ENCODE measurements at places on chromosomes 4 and X. TPM values are rescaled to one million over a fixed set of nuclear protein-coding genes. Genes with fewer than 3 reads are reported as not detected.

Gene F8A2
- total RNA-seq, result not detected

Gene MAGEA1
- total RNA-seq, result not detected

Gene ABCG2
- 0.62 TPM for total RNA-seq

Gene CNGA1
- total RNA-seq, result 1.5 TPM

Gene SYN1
- total RNA-seq, result not detected

Gene SPANXD
- not detected for total RNA-seq

- H3K4me3 ChIP-seq, result no peak overlapping the region
- no peaks in the 10 kb centered on the region for H3K36me3 ChIP-seq
- peaks cover 10% of the 10 kb centered on the region for H3K4me1 ChIP-seq
- no peak overlapping the region for H3K27ac ChIP-seq
- no peaks in the 10 kb centered on the region for H3K27me3 ChIP-seq
Observed at GRCh38 chr4:168587411-168588125, 90.7 kb downstream of the PALLD start.

- no peak overlapping the region for H3K27ac ChIP-seq
- no peaks in the 10 kb centered on the region for H3K36me3 ChIP-seq
- peaks cover 13% of the 10 kb centered on the region for H3K4me1 ChIP-seq
- H3K27me3 ChIP-seq, result no peaks in the 10 kb centered on the region
- no peak overlapping the region for H3K4me3 ChIP-seq
- DNase-seq, result no peak
Observed at GRCh38 chrX:132694382-132694781, 205.5 kb upstream of the MBNL3 start.

GRCh38 chr4:52861171-52861823 is 820 bp upstream of the RASL11B start:
- H3K4me1 ChIP-seq, result peaks cover 11% of the 10 kb centered on the region
- peaks cover 30% of the 10 kb centered on the region for H3K27me3 ChIP-seq
- no peak overlapping the region for H3K27ac ChIP-seq
- peak overlapping the region; percentile 53 for H3K4me3 ChIP-seq

All from neural progenitor cell (in vitro differentiated cells).